ENCODE measurements at places on chromosomes 6 and 20.

GRCh38 chr20:63858393-63859165 is 2.7 kb upstream of the ABHD16B start:
- DNase-seq = no peak

DNA sequence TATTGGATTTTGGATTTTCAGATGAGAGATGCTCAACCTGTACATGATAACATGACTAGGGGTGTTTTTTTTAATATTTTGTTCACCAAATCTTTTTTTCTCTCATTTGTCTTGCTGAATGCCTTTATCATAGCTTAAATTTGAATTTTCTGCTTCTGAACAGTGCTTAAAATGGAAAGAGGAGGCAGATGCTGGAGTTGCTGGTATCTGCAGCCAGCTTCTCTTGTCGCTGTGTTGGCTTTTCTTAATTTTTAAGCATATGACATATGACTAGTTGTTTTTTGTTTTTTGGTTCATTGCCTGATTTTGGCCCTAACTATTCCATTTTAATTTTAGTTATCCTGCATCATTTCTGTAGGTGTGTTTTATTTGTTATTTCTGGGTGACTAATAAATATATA is 196.1 kb downstream of the PLCB1 start:
- DNase-seq = no peak

- no peak for DNase-seq
These were observed 191.8 kb upstream of the ARG1 start for GRCh38 chr6:131381052-131381708.

DNA sequence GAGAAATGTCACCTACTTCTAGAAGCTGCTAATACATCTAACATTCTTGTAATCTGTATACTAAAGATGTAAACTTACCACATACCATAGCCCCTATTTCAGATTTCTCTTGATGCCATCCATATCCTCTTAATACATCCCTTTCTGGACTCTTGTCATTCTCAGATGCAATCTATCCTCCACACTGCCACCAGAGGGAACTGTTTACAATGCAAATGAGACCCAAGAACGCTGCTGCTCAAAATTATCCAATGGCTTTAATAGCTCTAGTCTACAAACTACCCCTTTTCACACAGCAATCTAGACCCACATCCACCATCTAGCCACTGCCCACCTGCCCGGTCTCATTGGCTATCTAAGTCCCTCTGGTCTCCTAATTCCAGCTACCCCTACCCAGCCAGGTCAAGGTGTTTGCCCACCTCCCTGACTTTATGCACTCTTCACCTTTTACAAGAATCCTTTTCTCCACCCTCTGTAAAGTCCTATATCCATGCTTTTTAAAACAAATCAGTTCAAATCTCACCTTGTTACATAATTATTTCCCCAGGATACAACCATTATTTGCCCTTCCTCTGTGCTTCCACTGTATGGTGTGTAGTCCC is 14.8 kb downstream of the FAXC start:
- peak; percentile 57 for DNase-seq

DNA sequence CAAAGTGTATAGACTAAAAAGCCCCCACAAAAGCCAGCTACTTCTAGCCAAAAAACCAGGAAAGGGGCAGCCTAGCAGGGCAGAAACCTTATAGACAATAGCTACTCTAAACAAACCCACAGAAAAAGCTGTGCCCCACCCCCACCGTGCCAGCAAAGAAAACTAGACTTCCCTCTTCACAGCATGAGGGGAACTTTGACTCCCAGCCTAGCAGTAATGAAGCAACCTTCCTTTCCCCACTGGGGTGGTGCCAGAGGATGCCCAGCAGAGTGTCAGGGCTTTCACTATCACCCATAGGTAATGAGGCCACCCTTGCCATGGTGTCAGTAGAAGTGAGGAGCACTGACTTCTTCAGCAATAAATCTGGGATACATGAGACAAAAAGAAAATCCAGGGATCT is 99.0 kb upstream of the LGSN start:
- no peak for DNase-seq

- no peak for DNase-seq
These were observed 542 bp downstream of the USP49 start for GRCh38 chr6:41894366-41895299.

GRCh38 chr6:1295420-1295819 is 16.5 kb upstream of the FOXQ1 start:
- DNase-seq = no peak

DNA sequence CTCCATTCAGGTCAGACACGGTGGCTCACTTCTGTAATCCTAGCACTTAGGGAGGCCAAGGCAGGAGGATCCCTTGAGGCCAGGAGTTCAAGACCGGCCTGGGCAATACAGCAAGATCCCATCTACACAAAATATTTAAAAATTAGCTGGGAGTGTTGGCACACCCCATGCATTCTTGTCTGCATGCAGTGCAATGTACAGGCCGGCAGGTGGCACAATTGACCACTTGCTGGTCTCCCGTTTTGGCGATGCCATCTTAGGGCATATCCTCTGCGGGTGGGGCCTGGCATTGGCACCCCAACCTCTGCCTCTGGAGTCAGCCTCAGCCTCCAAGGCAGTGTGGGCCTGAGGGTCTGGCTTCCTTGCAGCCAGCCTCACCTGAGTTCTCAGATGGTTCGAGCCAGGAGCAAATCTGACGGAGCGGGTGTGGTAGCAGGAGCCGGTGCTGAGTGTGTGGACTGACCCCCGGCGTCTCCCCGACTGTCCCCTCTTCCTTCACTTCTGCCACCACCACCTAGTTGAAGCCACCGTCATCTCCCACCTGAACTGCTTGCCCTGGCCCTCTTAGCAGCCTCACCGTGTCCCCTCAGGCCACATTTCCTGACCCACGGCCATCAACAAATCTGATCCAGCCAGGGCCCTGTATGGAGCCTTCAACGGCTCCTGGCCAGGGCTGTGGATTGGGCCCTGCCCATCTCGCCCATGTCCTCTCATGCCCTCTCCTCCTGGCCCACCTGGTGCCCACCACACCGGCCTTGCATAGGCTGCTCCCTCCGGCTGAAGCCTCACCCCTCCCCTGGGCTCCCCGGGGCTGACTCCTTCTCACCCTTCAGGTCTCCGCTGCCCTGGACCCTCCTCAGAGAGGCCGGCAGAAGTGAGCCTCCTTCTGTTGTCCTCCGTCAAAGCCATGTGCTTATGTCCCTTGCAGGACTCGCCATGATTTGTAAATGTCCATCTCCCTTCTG is 44.0 kb downstream of the EFCAB8 start:
- peak; percentile 84 for DNase-seq

DNA sequence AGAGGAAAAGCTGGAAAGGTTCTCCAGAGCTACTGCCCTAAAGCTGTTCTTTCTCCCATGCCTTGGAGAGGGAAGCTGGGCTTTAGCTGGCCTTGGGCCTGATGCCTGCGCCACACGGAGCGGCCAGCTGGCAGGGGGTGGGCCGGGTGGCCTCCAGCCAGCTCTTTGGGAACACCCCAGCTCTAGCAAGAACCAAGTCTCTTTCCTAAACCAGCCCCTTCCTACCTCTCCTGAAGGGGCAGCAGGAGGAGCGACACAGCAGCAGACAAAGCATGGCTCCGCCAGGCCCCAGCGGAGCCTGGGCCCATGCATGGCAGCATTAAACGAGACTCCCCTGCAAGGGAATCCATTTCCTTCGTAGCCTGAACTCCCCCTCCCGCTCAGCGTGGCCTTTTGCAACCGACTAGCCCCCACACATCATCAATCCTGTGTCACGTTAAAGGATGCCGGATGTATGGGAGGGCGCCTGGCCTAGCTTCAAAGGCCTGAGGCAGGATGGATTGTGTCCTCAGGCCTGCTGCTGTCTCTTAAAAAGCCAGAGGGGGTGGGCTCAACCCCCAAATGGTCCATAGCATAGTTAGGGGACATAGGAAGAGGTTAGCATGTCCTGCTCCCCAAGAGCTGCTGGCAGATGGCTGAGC is 14.0 kb downstream of the MRPS18A start:
- no peak for DNase-seq

DNA sequence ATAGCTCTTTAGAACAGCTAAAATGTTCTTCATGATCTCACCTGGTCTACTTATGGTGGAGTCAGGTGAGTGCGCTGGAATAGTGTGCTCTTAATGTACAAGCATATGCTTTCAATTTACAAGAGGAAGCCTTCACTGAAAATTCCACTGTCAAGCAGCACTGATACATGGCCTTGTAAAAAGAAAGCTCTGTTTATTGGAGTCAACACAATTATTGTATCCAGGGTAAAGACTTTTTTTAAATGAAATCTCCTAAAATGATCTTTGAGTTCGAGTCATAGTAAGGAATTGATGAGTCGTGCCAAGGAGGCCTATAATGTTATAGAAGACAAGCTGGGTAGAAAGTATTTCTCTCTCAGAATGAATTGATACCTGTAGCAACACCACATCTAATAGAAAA is 41.6 kb upstream of the CARMIL1 start:
- no peak for DNase-seq

DNA sequence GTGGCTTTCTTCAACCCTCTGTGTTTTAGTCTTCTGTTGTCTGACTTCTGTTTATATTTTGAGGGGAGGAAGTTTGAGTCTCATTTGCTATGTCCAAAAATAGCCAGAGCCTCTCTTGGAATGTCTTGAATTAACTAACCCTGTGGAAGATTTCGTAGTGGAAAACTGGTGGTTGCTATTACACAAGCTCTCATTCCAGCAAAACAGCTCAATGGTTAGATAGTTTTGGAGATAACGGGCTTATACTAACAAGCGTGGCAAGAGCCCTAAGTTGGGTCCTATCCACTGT is 1.6 kb downstream of the CCN2 start:
- no peak for DNase-seq

GRCh38 chr6:45327956-45328522 is at the start of gene RUNX2:
Gene RUNX2, plus strand, starts transcription at chr6:45328330. Its CDS starts 397 bp downstream, at chr6:45328727.
- DNase-seq = peak; percentile 61

- no peak for DNase-seq
These were observed 229.9 kb downstream of the ADGRG6 start for GRCh38 chr6:142531727-142532126.

GRCh38 chr20:24066076-24066700 is 77.6 kb upstream of the GGTLC1 start:
- DNase-seq = no peak

DNA sequence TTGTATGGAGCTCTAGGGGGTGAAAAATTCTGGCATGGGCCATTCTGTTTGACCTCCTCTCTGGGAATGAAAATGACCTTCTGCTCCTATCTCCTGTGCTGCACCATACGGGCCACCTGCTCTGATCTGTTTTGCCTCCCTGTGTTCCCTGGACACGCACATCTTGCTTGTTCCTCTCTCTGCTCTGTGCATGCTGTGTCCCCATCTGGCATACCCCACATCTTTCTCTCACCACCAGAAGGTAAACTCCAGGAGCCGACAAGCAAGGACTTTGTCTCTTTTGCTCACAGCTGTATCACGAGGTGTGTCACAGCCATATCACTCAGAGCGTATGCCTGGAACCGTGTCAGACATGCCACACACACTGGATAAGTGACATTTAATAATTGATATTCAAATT is 208.4 kb upstream of the DTNBP1 start:
- no peak for DNase-seq
